ENCODE measurements at places on chromosomes 11 and 22.

DNA sequence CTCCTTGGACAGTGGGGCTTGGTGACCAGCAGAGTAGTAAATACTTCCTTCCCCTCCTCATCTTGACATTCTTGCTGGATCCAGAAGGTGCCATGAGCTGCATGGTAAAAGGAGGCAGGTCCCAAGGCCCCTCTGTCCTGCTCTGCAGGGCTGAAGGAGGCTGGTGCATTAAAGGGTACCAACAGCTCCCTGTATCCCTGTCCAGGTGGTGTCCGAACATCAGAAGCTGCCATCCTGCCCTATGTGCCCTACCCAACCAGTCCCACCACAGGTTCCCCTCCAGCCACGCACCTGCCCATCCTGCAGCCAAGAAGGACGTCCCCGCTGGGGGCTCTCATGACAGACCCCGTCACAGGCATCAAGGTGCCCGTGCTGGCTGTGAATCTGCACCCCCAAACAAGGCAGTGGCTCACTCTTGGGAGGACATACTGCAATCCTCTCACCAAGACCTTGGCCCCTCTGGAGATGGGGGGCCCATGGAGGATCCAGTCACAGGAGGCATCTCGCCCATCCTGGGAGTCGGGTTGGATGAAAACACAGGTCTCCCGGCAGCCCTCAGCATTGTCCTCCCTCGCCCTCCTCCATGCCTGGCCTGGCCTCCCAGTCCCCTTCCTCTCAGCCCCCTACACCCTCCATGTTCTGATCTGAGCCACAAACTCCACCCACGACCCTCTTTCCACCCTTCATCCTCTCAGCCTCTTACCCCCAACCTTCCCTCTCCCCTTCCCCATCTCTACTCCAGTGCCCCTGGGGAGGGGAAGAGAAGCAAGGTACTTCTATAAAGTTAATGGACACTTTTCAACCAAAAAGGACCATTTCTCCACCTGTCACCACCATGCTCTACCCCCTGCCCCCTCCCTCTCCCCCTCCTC, 55.1 kb downstream of the BTG4 start:
- DNase-seq = no peak

- no peak for DNase-seq
Measured at GRCh38 chr11:87142594-87142993, 104.9 kb downstream of the TMEM135 start.

DNA sequence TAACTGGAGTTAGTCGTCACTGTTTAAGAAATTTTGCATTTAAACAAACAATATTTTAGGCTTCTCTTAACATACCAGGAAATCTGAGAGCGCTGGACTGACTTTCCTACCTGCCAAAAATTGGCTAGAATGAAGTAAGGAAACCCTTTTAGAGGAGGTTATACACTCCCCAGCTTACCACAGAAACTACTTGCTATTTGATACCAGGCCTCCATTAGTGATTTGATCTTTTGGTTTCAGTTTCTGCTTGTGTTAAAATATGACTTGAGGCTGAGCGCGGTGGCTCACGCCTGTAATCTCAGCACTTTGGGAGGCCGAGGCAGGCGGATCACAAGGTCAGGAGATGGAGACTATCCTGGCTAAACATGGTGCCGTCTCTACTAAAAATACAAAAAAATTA, 419.9 kb downstream of the LRRC4C start:
- no peak for DNase-seq

DNA sequence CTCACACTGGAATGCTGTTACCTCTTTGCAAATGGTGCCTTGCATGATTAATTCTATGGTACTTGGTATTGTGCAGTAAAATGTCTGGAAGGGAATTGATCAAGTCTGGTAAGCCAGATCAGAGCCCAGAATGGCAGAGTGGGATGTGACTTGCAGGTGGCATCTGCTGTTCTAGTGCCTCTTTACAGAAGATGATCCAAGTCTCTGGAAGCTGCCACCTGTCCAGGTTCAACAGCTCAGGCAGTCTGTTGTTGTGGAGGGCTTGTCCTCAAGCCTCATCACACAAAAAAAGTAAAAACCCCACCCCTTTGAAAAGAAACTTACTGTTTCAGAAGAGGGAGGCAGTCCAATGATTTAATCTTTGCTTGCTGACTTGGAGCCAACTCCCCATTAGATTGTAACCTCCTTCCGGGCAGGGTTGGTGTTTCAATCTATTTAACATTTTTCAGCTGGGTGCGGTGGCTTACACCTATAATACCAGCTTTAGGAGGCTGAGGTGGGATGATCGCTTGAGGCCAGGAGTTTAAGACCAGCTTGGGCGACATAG, 17.1 kb downstream of the ZNRF3 start:
- no peak for DNase-seq

GRCh38 chr22:27073601-27074425, 416.4 kb downstream of the MIAT start:
- DNase-seq = no peak

Measured in stimulated activated CD8-positive, alpha-beta memory T cell treated with anti-CD3 and anti-CD28 coated beads, Interleukin-4, amount 100 ng/mL, for 4 hours (primary cell).